ENCODE measurements at places on chromosomes 2 and 18.

GRCh38 chr2:67930156-67930555 lies 132.6 kb downstream of the C1D start:
- no peak for DNase-seq

- DNase-seq: no peak
Measured at GRCh38 chr18:5529471-5529870, 14.3 kb downstream of the EPB41L3 start.

DNA sequence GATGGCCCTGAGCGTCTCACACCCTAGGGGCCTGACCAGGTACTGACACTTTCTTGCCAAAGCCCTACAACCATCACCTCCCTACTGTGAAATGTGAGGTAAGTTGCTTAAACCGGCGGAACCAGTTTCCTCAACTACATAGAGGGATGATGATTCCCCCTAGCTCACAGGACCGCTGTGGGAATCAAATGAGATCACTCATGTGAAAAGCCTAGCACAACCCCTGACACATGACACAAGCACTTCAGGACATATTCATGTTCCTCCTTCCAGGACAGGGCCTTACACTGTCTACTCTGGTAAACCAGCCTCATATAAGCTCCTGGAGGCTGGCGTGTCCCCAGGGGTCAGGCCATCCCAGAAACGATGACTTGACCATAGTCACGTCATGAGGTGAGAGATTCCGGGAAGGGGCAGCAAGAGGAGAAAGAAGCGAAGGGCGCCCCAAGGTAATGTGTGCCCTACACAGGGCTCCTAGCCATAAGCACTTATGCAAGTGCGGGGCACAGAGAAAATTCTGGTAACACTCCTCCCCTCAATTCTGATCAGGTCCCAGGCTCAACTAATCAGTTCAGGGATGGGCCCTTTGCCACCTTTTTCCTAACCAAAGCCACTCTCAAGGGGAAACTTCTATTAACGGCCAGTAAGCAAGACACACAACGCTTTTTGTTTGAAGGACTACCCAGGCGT lies 49.5 kb downstream of the C2orf42 start:
- peak; percentile 85 for DNase-seq

- DNase-seq: no peak
Measured at GRCh38 chr2:241430178-241430577, 74.1 kb downstream of the FARP2 start.

DNA sequence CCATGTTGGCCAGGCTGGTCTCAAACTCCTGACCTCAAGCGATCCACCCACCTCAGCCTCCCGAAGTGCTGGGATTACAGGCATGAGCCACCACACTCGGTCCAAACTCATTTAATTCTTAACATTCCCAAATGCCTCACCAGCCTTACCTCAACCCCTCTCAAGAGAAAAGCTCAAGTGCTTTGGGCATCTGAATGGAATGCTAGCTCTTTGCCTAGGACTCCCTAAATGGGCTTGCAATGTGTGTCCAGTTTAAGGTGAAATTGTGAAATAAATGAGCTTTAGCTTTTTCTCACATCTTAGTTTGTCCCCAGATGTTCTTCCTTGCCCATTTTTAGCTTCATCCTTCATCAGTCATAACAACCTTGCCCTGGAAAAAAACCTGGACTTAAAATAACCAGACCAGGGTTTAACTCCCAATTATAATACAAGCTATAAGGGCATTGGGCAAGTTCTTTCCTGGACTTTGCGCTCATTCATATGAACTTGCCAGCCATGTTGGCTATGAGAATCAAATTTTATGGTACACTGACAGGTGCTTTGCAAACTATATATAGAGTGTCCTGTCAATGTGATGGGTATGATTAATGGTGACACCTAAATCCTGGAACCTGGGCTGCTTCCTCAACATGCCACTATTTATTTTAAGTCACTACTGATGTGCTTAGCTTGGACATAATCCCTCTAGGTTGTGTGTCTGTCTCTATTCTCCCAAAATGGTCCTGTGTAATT lies 95.1 kb upstream of the SERPINE2 start:
- DNase-seq: no peak

DNA sequence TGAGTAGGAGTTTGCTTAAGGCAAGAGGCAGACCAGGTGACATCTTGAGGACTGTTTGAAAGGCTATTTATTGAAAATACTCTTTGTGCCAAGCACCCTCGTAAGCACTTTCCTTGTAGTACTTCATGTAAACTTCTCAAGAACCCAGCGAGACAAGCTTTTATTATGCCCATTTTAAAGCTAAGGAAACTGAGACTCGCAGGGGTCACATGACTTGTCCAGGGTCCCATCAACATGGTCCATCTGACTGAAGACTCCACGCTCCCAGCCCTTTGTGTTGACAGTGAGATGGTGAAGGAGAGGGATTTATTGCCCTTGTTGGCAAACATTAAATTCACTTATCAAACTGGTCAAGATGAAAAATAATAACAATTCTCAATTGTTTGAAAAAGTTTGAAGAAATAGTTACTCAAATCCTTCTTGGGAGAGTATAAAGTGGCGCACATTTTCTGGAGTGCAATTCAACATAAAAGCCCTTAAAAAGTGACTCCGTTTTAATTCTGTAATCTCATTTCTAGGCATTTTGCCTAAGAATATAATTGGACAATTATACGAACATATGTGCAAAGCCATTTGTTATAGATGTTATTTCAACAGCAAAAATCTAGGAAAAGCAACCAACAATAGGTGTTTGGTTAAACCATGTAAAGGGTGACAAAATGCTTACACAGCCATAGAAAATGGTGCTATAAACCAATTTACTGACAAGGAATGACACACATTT lies 270.5 kb upstream of the NCKAP5 start:
- DNase-seq: no peak

GRCh38 chr2:177682836-177683660 lies 290.5 kb downstream of the AGPS start:
- no peak for DNase-seq

DNA sequence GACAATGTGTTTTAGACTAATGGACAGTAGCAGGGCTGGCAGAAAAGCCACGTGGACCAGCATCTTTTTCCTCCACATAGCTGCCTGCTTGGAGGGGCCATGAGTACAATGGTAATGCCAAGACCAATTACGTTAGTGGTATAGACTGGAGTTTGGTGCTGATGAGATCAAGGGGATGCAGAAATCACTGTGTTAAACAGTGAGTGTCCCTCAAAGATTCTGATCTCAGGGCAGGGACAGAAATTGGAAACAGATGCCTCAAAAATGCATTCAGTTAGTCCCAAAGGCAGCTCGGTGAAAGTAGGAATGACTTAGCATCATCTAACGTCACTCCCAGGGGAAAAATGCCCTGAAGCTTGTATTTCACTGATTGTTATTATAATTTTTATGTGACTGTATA lies 72.4 kb downstream of the SLC16A14 start:
- DNase-seq: no peak

DNA sequence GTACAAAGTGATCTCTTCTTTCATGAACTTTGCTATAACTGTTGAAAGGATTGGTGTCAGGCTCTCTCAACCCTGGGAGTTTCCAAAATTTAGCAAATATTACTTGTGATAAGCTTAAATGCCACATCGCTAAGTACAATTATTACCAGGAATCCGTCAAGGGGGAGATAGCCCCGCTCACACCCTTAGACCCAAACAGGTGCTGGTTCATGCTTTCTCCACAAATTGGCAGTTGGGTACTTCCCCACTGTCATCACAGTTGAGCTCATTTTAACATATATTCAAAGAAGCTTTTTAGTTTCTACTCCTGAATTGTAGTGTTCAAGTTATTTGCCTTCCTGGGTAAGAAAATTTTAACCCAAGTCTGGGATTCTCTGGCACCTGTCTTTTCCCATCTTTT lies 29.8 kb upstream of the EPB41L5 start:
- DNase-seq: no peak

DNA sequence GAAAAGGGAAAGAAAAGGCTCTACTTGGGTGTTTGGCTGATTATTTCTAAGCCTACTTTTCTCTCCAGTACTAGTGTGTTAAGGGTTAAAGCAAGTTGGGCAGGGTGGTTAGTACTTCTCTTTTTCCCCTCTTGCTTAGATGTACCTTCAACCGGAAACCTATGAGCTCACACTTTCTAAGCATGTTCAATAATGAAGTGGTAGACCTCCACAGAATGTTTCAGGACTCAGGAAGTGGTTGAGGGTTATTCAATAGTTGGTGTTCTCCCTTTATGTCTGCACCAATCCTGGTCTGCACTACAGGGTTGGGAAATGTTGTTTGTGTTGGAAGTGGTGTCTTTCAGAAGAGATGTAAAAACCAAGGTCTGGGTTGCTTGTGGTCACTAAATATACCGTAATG lies 137.1 kb downstream of the ZEB2 start:
- DNase-seq: no peak

DNA sequence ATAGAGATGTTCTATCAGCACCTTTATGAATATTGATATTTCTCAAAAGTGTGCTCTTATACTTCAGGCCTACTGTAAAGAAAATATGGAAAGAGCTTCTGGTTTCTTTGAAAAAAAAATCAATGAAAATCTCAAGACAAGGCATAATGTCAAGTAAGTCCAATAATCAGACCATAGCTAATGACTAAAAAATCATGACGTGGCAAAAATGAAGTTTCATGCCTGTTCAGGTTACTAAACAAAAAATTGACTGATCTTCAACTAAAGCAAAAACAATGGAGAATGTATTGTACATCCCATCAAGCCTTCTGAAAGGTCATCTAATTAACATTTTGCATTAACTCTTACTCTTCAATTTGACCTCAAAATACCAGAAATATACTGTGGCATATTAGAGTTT lies 824.4 kb downstream of the EPHA4 start:
- no peak for DNase-seq

DNA sequence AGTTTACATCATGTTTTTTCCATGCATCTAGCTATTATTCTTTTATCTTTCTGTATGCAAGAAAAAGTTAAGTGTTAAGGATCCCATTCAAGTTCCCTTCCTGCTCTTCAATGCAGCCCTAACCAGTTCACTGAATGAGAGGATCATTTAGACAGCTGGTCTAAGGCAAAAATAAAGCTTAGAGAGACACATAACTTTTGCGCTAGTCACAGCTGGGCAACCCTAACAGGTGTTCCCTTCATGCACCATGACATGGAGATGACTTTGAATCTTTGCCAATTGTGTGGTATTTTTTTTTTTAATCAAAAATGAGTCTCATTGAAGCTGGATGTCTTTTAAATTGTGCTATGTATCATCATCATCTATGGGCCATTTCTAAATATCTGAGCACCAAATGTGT lies 393.8 kb upstream of the CYRIA start:
- no peak for DNase-seq

GRCh38 chr2:236291911-236292310 lies 27.7 kb upstream of the ASB18 start:
- DNase-seq: no peak

- no peak for DNase-seq
Measured at GRCh38 chr2:30504731-30505130, 57.7 kb downstream of the LCLAT1 start.

DNA sequence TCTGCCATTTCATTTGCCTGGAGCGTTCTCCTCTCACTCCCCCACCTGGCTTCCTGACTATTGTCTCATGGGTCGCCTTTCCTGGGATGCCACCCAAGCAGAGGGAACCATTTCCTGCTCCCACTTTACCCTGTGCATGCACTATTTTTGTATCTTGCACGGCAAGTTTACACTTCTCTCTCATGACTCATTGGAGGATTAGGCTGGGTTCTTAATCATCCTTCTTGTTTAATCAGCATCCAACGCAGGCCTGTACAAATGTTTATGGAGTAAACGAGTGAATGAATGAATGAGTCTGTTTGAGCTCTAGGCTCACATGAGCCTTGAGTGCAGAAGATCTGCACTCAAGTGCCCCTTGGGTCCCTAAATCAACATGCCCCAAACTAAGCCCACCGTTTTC lies 3.8 kb upstream of the ARHGAP25 start:
- no peak for DNase-seq

DNA sequence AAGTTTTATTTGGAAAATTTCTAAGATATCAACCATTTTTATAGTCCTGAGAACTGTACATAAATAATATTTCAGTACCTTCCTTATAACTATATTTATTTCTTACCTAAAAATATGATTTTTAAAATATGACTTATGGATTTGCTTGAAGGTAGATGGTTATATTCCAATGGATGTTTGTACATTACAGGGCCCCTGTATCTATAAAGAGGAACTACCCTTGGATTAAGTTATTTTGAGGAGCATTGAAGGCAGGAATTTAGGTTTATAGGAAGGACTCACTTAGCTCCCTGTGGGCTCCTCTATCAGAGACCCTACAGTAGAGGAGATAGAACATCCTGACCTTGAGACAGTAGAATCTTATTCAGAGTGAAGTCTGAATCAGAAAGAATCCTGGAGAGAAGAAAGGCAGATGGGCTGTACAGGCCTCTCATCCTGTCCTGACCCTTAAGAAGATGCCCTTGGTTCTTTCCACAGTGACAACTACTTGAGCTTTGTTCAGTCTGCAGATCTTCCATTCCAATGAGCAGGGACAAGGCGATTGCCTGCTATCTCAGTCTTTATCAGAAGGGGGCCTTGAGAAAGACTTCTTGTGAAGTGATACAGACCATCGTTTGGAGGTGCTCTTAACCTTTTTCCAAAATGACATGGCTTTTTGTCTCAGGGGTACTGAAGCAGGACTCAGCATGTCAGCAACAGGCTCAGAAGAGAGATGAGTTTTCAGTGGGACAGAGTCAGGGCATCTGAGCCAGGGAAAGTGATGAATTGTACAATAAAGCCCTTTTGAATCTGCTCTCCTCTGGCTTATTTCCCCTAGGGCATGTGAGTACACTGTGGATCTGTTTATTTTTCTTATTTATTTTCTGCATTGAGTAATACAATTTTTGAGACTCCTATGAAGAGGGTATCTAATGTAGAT lies 20.9 kb downstream of the OXER1 start:
- DNase-seq: no peak

- no peak for DNase-seq
Measured at GRCh38 chr2:147223553-147224060, 621.2 kb upstream of the ACVR2A start.

DNA sequence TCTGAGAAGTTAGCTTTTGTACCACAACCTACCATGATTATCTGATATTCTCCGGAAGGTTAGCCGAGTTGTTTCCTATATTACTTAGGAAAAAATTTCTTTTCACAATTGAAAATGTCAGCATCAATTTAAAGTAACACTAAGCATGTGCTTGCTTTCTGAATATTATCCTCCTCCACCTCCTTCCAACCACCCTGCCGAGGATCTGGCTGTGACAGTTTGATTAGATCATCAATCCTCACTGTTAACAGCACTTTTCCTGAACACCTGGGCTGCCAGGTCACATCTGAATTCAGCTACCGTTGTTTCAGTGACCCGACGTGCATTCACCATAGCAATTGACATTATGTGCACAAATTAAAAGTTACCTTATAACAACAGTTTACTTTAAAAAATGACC lies 207.0 kb downstream of the ZNF407 start:
- no peak for DNase-seq
